T-cell (primary cell): ENCODE measurements at places on chromosomes 12 and 14. TPM values are rescaled to one million over a fixed set of nuclear protein-coding genes. Genes with fewer than 3 reads are reported as not detected.

- H3K4me1 ChIP-seq: no peaks in the 10 kb centered on the region
- DNase-seq: no peak
These were observed 5.5 kb upstream of the DIO2 start for GRCh38 chr14:80216818-80217217.

The CLEC4A gene
- 1.3 TPM for total RNA-seq

DNA sequence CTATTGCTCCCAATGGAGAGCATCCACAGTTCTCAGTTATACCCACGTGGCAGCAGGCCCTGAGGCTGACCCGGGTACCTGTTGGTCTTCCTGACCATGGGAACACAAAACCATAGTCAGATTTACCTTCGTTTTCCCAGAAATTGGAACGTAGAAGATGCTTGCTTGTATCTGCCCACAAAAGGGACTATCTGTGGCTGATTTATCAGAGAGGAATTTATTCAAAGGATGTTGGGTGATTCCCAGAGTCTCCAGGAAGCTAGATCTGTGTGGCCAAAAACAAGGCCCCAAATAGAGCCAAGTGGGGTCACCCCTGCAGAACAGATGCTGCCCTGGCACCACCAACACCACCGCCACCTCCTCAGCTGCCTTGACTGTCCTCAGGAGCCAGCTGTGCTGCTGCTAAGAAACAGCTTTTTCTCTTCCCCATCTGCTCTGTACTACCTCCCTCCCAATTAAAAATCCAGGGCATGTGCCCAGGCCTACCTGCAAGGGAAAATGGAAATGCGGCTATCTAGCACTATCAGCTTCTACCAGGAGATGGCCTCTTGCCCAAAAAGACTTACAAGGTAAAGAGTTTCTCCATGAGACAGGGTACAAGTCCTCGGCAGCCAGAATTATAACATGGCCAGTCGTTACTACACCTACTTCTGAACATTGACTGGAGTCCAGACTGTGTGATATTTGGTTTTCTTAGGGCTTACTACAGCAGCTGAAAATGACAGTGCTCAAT is 128.6 kb upstream of the PLEKHG7 start:
- no peak overlapping the region for H3K27ac ChIP-seq
- no peak overlapping the region for H3K4me3 ChIP-seq
- H3K27me3 ChIP-seq: no peaks in the 10 kb centered on the region
- H3K36me3 ChIP-seq: no peaks in the 10 kb centered on the region

GRCh38 chr14:31933716-31934115 is 143.4 kb upstream of the ARHGAP5 start:
- no peaks in the 10 kb centered on the region for H3K36me3 ChIP-seq
- H3K27ac ChIP-seq: no peak overlapping the region
- no peak for DNase-seq
- H3K4me1 ChIP-seq: no peaks in the 10 kb centered on the region
- no peaks in the 10 kb centered on the region for H3K27me3 ChIP-seq

- H3K27me3 ChIP-seq: no peaks in the 10 kb centered on the region
- H3K36me3 ChIP-seq: no peaks in the 10 kb centered on the region
- H3K27ac ChIP-seq: no peak overlapping the region
- no peaks in the 10 kb centered on the region for H3K4me1 ChIP-seq
These were observed 9.3 kb downstream of the GXYLT1 start for GRCh38 chr12:42135259-42135814.

GRCh38 chr14:79044894-79045624 is 874.9 kb downstream of the NRXN3 start:
- H3K4me3 ChIP-seq: no peak overlapping the region
- no peaks in the 10 kb centered on the region for H3K27me3 ChIP-seq
- H3K4me1 ChIP-seq: no peaks in the 10 kb centered on the region
- H3K27ac ChIP-seq: no peak overlapping the region
- no peaks in the 10 kb centered on the region for H3K36me3 ChIP-seq

GRCh38 chr14:23468704-23469126 is 788 bp upstream of the NGDN start:
- H3K27me3 ChIP-seq: no peaks in the 10 kb centered on the region
- peak overlapping the region; percentile 42 for H3K4me3 ChIP-seq
- H3K4me1 ChIP-seq: peaks cover 11% of the 10 kb centered on the region
- H3K36me3 ChIP-seq: peaks cover 4% of the 10 kb centered on the region

DNA sequence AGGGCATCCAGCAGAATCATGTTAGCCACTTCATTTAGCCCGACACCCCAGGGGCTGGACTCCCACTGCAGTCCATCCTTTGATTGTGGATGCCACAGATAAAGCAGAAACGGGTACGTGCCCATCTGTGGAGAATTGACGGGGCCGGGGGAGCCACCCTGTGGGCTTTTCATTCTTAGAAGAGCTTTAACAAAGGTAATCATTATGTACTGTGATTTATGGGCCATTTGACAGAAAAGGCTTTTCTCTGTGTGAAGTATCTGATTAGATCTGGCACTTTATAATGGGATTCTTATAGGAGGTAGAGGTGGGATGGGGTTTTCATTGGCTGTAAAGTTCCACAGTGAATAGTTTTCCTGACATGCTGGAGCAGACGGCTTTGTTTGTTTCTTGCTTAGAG is 40.4 kb downstream of the AACS start:
- H3K4me1 ChIP-seq: no peaks in the 10 kb centered on the region
- no peak overlapping the region for H3K4me3 ChIP-seq
- no peaks in the 10 kb centered on the region for H3K27me3 ChIP-seq
- H3K36me3 ChIP-seq: peaks cover 25% of the 10 kb centered on the region
- H3K27ac ChIP-seq: no peak overlapping the region
- no peak for DNase-seq

DNA sequence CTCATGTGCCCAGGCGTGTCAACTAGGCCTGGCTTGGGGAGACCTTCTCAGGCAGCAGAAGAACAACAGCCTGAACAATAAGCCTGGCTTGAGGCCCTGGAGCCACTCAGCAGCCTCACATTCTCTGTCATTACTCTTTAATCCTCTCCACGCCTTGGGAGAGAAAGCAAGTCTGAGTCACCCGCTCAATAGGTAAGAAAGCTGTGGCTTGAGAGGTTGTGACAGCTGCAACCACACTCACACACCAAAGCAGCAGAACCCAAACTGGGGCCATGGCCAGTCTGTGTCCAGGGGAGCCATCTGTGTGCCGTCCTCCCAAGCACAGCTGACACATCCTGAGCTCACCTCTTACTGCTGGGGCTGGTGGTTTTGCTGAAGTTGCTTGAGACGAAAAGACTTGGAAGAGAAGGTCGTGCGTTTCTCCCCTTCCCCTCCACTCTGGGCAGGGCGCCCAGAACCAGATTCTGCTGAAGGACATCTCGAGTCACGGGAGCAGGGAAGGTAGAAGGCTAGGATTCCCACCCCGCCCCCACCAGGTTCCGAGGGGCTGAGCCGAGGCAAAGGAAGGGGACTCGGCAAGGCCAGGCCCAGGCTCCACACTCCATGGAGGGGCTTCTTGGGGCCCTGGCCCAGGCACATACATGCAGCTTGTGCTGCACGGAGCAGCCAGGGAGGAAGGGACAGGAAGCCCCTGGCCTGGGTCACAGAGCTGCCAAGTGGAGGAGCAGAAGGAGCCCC is 5.5 kb downstream of the TMEM63C start:
- peaks cover 43% of the 10 kb centered on the region for H3K4me1 ChIP-seq
- H3K36me3 ChIP-seq: no peaks in the 10 kb centered on the region
- no peak for DNase-seq
- H3K27me3 ChIP-seq: no peaks in the 10 kb centered on the region
- H3K4me3 ChIP-seq: no peak overlapping the region

The MAP3K9 gene
- 4.8 TPM for total RNA-seq

The C12orf42 gene
- 8.2 TPM for total RNA-seq

The FAM186B gene
- total RNA-seq: 0.35 TPM

The MANSC4 gene
- total RNA-seq: not detected

DNA sequence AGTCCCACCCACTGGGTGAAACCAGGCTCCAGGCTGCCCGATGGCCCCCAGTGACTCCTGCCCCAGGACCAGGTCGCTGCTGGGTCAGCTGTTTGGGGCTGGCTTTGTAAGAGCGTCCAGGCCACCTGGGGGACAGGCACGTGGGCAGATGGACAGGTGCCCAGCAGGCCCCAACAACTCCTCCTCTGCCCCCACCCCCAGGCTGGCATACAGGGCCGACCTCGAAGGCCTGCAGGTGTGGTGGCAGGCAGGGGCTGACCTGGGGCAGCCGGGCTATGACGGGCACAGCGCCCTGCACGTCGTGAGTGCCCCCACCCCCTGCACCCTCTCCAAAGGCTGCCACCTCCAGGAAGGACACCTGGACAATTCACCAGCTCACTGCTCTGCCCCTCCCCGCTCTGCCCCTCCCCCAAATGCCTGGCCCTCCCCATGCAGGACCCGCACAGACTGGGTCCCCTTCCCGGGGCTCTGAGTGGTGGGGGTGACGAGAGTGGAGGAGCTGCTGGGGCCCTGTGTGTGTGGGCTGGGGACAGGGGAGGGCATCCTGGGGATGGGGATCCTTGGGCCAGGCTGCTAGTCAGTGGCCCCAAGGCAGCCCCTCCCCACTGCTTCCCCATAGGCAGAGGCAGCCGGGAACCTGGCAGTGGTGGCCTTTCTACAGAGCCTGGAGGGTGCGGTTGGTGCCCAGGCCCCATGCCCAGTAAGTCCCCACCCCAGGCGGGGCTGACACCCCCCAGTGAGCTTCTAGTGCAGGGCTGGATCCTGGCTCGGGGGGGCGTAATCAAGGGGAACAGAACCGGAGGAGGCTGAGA is 26.0 kb downstream of the ASPG start:
- no peak overlapping the region for H3K27ac ChIP-seq
- H3K4me1 ChIP-seq: no peaks in the 10 kb centered on the region
- no peak overlapping the region for H3K4me3 ChIP-seq

DNA sequence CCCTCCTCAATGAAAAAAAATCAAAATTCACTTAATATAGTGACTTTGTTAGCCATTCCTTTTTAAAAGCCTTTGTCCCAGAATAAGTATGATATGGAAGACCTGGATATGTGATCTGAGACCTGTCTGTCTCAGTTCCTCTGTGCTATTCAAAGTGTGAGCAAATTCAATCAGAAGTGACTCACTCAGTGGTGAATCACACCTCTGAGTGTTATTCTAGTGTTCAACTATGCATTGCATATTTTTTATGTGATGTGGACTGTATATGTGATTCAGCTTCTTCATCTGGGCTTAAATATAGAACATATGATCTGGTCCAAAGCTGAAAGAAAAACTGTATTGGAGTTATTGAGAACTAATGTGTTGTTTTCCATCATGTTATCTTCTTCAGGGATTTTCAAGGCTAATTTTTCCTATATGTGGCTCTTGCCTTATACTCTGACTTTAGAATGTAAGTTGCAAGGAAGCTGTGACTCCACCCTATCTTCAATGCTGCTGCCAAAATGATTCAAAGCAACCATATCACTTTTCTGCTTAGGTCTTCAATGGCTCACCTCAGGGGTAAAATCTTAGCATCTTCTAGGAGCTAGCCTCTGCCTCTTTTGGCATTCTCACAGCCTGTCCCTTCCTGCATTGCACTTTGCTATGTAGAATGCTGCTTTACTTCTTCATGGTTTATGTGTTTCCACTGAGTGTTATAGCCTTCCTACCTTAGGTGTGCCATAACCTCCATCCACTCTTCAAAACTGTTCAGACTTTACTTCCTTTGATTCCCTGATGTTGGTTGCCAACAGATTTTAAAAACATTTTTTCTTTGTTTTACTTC is 169.8 kb downstream of the OTOGL start:
- DNase-seq: no peak
- no peak overlapping the region for H3K4me3 ChIP-seq
- no peaks in the 10 kb centered on the region for H3K27me3 ChIP-seq
- H3K27ac ChIP-seq: no peak overlapping the region
- H3K36me3 ChIP-seq: no peaks in the 10 kb centered on the region
- no peaks in the 10 kb centered on the region for H3K4me1 ChIP-seq

DNA sequence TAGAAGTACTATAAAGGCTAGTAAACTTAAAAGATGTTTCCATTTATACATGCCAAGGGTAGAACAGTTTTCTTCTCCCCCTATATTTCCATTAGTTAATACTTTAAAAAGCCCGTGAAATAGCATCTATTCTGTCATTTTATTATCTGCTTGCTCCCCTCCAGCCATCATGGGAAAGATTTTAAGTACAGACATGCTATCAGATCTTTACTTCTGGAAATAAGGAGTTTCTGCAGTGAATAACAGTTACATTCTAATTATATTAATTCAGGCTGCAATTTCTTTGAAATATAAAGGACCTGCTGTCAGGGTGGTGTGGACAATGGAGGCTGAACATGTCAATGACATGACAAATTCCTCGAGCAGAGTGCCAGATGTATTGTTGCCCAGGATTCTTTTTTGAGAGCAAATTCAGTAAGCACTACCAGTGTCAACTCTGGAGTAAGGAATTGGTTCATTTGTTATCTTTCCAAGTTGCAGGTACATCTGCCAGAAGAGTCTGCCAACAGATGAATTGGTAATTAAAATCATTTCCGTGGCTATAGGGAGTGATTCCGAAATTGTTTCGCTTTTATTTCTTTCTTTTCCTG is 151.3 kb downstream of the BTG1 start:
- no peak overlapping the region for H3K27ac ChIP-seq
- H3K27me3 ChIP-seq: no peaks in the 10 kb centered on the region
- H3K4me3 ChIP-seq: no peak overlapping the region
- H3K4me1 ChIP-seq: peaks cover 6% of the 10 kb centered on the region
- H3K36me3 ChIP-seq: no peaks in the 10 kb centered on the region
- DNase-seq: no peak

GRCh38 chr12:26830783-26831551 is 2.0 kb downstream of the ITPR2 start:
- H3K4me3 ChIP-seq: no peak overlapping the region
- H3K27ac ChIP-seq: no peak overlapping the region
- H3K4me1 ChIP-seq: peaks cover 21% of the 10 kb centered on the region
- no peak for DNase-seq
- H3K27me3 ChIP-seq: no peaks in the 10 kb centered on the region
- no peaks in the 10 kb centered on the region for H3K36me3 ChIP-seq

The GSC gene
- total RNA-seq: not detected

DNA sequence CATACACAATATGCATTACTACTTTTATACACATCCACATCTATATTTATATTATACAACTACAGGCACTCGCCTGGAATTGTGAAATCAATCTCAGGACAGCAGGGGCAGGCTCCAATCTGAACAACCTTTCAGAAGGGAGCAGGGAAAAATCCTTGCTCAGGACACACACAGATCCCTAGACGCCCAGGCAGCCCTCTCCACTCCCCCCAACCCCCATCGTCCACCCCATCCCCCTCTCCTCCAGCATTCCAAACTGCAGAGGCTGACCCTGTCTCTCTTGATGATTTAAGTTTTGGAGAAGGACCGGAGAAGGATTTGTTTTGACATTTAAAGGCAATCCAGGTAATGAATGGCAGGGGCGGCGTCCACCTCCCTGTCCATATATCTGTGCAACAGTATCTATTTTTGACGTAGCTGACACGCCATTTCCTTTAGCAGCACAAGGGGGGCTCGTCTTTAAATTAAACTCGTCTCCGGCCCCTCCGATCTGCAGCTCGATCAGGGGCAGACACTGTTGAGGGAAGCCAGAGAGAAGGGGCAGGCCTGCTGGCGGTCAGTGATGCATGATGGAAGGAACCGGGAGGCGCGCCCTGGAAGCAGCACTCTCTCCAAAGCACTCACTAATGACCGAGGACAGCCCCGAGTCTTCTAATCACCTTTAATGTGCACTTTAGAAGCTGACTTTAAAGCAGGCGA is 95.0 kb upstream of the TBX5 start:
- no peaks in the 10 kb centered on the region for H3K36me3 ChIP-seq
- no peaks in the 10 kb centered on the region for H3K4me1 ChIP-seq
- no peak overlapping the region for H3K27ac ChIP-seq
- DNase-seq: no peak

The FAM90A1 gene
- not detected for total RNA-seq

- H3K27me3 ChIP-seq: no peaks in the 10 kb centered on the region
- no peak overlapping the region for H3K4me3 ChIP-seq
- no peak overlapping the region for H3K27ac ChIP-seq
These were observed 81.3 kb upstream of the DUSP6 start for GRCh38 chr12:89433634-89434033.

- H3K27me3 ChIP-seq: no peaks in the 10 kb centered on the region
- no peaks in the 10 kb centered on the region for H3K36me3 ChIP-seq
- no peak overlapping the region for H3K27ac ChIP-seq
- H3K4me3 ChIP-seq: no peak overlapping the region
- no peak for DNase-seq
These were observed 72.0 kb upstream of the DBX2 start for GRCh38 chr12:45122768-45123380.
